ENCODE measurements at places on chromosomes 2 and 18.

DNA sequence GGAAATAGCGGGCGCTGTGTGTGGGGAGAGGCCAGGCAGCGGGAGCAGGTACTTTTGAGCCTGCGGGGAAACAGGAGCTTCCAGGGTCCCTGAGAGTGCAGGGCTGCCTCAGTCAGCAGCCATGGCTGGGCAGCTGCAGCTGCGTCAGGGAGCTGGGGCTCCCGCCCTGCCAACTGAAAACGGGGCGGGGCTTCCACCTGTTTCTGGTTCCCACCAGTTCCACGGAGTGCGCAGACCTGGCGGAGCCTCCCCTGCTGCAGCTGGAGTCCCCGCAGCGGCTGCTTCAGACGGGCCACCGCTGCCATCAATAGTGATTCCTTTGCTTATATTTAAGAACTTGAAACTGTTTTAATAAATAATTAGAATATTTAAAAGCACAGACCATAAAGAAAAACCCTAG, 30.6 kb upstream of the RPRM start:
- DNase-seq, result no peak

GRCh38 chr18:41881285-41881684, 73.7 kb upstream of the PIK3C3 start:
- no peak for DNase-seq

DNA sequence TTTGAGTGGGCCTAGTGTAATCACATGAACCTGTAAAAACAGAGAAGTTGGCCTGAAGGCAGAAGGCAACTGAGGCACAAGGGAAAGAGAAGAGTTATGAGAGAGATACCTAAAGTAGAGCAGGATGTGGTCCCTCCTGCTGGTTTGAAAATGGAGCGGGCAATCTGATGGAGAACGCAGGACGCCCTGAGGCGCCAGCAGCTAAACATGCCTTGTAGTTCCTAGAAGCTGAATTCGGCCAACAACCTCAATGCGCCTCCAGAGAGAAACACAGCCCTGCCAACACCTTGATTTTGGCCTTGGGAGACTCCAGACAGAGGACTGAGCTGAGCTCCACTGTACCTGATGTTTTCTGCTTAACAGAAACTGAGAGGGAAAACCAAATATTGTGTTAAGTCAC, 469.9 kb downstream of the SOCS6 start:
- no peak for DNase-seq

DNA sequence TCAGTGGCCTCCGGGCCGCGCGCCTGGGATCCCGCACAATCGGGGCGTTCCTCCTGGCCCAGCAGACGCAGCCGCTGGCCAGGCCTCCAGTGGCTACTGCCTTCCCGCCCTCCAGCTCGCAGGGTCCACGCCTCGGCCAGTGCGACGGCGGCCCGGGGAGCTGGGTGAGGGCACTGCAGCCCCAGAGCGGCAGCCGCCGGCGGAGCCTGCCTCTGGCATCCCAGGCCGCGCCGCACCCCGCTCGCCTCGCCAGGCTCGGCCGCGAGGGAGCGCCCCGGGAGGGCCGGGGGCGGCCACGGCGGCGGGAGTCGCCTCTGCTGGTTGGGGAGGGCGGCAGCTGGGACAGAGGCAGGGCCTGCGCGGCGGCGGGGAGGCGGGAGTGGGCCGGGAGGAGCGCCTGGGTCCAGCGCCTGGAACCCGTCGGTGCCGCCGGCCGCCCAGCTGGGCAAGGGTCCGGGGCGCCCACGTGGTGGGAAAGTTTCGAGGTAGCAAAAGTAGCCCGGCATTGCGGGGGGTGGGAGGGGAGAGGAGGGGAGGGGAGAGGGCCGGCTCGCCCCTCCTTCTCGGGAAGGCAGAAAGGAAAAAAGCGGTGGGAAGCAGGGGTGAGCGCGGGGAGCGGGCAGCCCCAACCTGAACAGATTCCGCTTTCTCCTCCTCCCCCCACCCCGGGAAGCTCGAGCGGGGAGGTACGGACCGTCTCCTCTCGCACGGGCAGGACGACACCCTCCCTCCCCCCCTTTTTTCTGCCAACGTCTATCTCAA, 1.5 kb upstream of the INHBB start:
- peak; percentile 45 for DNase-seq

- no peak for DNase-seq
These were observed 3.2 kb downstream of the EPAS1 start for GRCh38 chr2:46300406-46300832.

GRCh38 chr18:59484561-59485328, 125.7 kb upstream of the LMAN1 start:
- no peak for DNase-seq

DNA sequence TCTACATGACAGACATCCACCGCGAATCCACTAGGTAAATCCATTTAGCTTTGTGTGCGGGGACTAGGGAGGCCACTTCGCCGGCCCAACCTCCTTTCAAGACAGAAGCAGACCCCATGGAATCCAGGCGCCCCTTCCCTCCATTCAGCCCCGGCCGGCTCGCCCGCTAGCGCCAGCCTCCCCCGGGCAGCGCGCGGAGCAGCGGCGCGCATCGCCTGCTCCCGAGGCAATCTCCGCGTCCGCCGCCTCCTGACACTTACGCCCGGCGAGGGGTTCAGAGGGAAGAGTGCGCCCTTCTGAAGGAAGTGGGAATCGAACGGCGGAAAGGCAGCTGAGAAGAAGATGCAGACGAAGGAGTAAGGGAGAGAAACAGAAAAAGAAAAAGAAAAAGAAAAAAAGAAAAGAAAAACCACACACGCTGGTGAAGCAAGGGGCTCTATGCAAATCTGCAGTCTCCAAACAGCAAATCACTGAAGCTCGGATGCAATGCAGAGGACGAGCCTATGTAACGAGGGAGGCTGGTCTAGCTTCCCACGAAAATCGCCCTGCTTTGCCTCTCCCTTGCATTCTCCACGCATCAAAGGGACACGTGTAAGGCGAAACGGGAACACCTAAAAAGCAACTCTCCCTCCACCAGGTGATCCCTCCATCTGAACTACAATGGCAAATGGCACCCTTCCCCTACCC, 684.4 kb downstream of the NRXN1 start:
- no peak for DNase-seq

All from activated naive CD8-positive, alpha-beta T cell treated with anti-CD3 and anti-CD28 coated beads, Interleukin-2, amount 10 ng/mL, durations not matched to agents 7 days and 5 days (primary cell).